ENCODE measurements at places on chromosomes 12 and 14.

GRCh38 chr12:73506611-73507010, 1031.0 kb upstream of the ATXN7L3B start:
- no peak for DNase-seq
- H3K27me3 ChIP-seq = no peaks in the 10 kb centered on the region
- H3K36me3 ChIP-seq = no peaks in the 10 kb centered on the region
- H3K4me1 ChIP-seq = no peaks in the 10 kb centered on the region

GRCh38 chr12:49537231-49537751, 1.5 kb upstream of the KCNH3 start:
- peaks cover 80% of the 10 kb centered on the region for H3K27me3 ChIP-seq
- H3K36me3 ChIP-seq = no peaks in the 10 kb centered on the region
- H3K4me3 ChIP-seq = peak overlapping the region; percentile 36

GRCh38 chr12:31647086-31647491, 12.4 kb upstream of the ETFBKMT start:
- peak overlapping the region; percentile 69 for H3K27ac ChIP-seq
- no peaks in the 10 kb centered on the region for H3K36me3 ChIP-seq
- H3K4me1 ChIP-seq = peaks cover 14% of the 10 kb centered on the region

- H3K27ac ChIP-seq = no peak overlapping the region
- peak overlapping the region; percentile 49 for H3K4me3 ChIP-seq
- no peaks in the 10 kb centered on the region for H3K4me1 ChIP-seq
These were observed 202.8 kb downstream of the TTC8 start for GRCh38 chr14:89027097-89027740.

GRCh38 chr12:101761781-101762180, 22.5 kb upstream of the SYCP3 start:
- no peak overlapping the region for H3K4me3 ChIP-seq
- no peak for DNase-seq
- H3K27ac ChIP-seq = no peak overlapping the region
- H3K27me3 ChIP-seq = no peaks in the 10 kb centered on the region
- no peaks in the 10 kb centered on the region for H3K36me3 ChIP-seq
- no peaks in the 10 kb centered on the region for H3K4me1 ChIP-seq

DNA sequence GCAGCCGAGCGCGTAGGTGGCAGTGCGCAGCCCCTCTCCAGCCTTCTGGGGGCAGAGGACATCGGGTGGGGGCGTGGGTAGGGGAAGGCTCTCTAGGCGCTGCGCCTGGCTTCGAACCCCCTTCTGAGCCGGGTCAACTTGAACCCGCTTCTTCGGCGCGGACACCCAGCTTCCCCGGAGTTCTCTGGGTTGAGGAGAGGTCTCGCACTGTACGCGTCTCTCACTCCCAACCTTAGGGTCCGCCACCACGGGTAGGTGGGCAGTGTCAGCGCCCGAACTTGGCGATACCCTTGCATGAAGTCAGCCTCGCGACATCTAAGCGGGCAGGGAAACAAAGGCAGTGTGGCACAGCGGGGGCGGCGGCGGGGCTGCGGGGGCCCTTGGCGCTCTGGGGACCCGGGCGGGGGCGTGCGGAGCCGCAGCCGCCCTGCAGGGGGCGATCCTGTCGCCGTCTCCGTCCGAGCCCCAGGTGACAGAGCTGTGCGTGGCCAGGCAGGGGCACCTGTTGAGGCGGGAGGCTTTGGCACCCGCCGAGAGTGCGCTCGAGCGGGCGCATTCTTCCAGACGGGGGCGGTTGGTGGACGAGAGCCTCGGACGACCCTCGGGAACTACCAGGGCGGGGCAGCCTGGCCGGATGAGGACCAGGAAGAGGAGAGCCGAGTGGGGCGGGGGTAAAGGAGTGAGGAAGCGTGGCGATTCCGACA, 1.1 kb downstream of the GALNT16 start:
- peak overlapping the region; percentile 67 for H3K4me3 ChIP-seq
- H3K4me1 ChIP-seq = peaks cover 14% of the 10 kb centered on the region
- H3K27ac ChIP-seq = no peak overlapping the region
- H3K27me3 ChIP-seq = peaks cover 28% of the 10 kb centered on the region
- no peak for DNase-seq

GRCh38 chr12:93127107-93127560, 198.0 kb upstream of the EEA1 start:
- no peaks in the 10 kb centered on the region for H3K27me3 ChIP-seq
- peak overlapping the region; percentile 72 for H3K27ac ChIP-seq
- DNase-seq = no peak
- H3K36me3 ChIP-seq = no peaks in the 10 kb centered on the region
- H3K4me1 ChIP-seq = peaks cover 53% of the 10 kb centered on the region

GRCh38 chr12:92938018-92938417, 8.9 kb upstream of the EEA1 start:
- no peak overlapping the region for H3K4me3 ChIP-seq
- DNase-seq = no peak
- no peaks in the 10 kb centered on the region for H3K27me3 ChIP-seq
- no peaks in the 10 kb centered on the region for H3K36me3 ChIP-seq

DNA sequence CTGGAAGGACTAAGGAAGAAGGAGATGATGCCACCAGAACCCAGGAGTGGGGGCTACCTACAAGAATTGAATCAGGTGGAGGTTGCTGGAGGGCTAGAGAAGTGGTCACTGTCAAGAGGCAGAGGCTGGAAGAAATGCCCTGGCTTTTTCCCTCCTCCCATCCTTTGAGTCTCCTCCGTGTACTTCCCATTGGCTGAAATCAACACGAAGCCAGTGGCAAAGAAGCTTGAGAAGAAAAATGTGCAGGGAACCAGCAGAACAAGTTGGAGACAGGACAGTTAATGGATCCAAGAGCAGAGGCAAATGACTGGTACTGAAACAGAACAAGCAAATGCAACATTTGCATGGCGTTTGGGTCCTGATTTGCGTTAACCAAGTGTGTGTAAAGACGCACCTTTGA, 9.1 kb upstream of the FBLN5 start:
- H3K36me3 ChIP-seq = no peaks in the 10 kb centered on the region
- H3K4me1 ChIP-seq = no peaks in the 10 kb centered on the region
- no peak overlapping the region for H3K4me3 ChIP-seq
- DNase-seq = no peak

DNA sequence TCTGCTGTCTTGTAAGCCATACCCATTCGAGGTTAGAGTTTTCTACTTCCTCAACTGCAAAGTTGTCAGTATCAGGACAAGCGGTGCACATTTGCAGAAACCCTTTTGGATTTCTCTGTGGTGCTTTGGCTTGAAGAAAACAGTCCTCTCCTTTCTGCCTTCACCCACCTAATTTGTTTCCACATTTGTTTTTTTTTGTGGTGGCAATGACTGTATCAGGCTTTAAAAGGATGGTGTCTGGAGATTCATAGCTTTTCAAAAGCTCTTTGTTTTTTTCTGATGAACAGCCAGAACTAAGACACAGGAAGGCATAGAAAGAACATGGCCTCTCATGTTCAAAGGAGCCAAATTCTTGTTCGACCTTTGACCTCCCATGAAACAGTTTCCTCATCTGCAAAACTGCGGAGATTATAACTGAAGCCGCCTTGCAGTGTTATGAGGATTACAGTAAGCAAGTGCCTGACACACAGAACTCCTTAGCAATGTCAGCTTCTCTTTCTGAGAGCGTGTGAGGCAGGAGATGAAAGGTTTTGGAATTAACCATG, 270.6 kb upstream of the TBX3 start:
- no peak overlapping the region for H3K4me3 ChIP-seq
- DNase-seq = no peak
- H3K4me1 ChIP-seq = peaks cover 13% of the 10 kb centered on the region
- no peaks in the 10 kb centered on the region for H3K27me3 ChIP-seq
- no peak overlapping the region for H3K27ac ChIP-seq

DNA sequence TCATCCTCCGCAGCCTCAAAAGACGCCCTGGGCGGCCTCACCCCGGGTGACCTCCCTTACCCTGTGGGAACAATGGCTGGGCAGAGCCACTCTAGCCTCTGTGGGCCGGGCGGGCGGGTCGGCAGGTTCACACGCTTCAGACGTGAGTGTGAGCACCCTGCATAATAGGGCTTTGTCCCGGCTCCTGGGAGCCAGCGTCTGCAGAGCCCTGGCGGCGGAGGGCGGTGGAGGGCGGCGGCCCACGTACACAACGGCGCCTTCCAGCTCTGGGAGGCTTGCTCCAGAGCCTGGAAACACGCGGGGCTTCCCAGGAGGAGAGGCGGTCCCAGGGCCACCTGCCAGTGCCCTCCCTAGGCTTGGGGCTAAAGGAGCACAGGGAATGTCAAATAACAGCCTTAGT, 205.6 kb downstream of the BCL11B start:
- no peak overlapping the region for H3K4me3 ChIP-seq
- no peaks in the 10 kb centered on the region for H3K27me3 ChIP-seq
- no peaks in the 10 kb centered on the region for H3K36me3 ChIP-seq
- no peak overlapping the region for H3K27ac ChIP-seq

DNA sequence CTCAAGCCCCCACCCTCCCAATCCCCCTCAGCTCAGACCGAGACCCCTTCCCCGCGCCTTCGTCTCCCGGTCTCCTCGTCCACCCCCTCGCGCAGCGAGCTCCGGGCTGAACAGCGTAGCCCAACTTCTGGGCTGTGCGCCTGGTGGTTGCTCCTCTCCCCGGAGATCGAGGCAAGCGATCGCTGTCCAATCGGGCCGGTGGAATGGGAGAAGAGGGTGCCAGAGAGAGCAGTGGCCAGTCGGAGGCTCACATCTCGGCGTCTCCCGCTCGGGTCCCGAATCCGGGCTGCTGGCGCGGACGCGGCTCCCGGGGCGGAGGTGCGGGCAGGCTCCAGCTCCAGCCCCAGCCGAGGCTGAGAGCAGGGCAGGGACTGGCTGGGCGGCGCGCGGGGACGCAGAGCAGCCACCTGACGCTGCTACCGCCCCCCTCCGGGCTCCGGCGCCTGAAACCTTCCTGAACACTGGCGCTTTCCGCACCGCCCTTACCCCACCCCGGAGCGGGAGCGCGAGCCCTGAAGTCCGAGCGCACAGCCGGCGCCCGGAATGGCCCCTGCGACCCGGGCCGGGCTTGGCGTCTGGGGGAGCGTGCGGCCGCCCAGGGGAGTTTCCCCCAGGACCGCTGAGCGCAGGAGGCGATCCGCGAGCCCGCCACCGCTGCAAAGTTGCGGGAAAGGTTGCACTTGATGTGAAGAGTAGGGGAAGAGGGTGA, 508 bp upstream of the KCNH5 start:
- peak overlapping the region; percentile 27 for H3K4me3 ChIP-seq
- no peak overlapping the region for H3K27ac ChIP-seq
- H3K4me1 ChIP-seq = no peaks in the 10 kb centered on the region
- peak; percentile 68 for DNase-seq

DNA sequence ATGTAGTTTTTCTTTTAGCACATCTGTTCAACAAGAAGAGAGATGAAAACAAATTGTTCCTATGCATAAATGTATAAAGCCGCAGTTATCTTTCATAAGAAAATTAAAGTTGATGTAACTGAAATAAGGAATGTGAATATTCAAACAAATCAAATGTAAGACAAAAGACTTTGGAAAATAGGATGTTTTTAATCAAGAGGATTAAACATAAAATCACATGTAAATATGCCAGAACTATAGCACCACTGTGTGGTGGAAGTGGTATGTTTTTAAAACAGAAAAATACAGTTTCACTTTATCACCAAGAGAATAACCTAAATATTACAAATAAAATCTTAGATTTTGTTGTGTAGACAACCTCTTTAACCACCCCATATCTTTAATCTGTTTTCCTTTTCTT, 40.4 kb downstream of the CAPS2 start:
- H3K27ac ChIP-seq = no peak overlapping the region
- no peak overlapping the region for H3K4me3 ChIP-seq
- no peaks in the 10 kb centered on the region for H3K4me1 ChIP-seq
- DNase-seq = peak; percentile 19

DNA sequence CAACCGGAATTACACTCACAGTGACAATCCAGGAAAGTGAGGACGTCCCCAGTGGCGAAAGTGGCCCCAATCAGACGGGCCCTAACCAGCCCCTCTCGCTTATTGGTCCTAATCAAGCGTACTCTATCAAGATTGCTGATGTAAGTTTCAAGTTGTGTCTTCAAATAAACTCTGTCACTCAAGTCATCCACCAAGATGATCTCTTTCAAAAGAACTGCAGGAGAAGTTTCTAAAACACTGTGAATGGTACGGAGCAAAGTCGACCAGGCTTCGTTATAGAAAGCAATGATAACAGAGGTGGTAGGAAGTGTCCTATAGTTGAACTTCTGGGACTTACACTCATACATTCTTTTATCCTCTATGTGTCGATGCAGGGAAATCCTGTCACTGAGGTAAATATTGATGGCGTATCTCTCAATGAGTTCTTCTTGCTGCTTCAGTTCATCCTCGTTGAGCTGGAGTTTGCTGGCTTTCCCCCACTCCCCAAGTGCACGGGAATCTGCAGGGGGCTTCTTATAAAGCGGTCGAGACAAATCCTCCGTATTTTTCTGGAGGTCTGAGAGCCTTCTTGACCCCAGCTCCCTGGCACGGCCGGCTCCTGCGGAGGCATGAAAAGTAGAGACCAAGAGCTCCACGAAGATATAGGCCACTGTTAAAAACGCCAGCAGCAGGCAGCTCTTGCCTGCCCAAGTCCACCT, 604 bp downstream of the GALNT4 start:
- peaks cover 9% of the 10 kb centered on the region for H3K4me1 ChIP-seq
- DNase-seq = no peak
- H3K27ac ChIP-seq = peak overlapping the region; percentile 53
- H3K27me3 ChIP-seq = no peaks in the 10 kb centered on the region
- H3K4me3 ChIP-seq = peak overlapping the region; percentile 58

GRCh38 chr12:70774055-70774454, 136.8 kb upstream of the PTPRB start:
- no peak overlapping the region for H3K27ac ChIP-seq
- no peak for DNase-seq
- H3K4me3 ChIP-seq = no peak overlapping the region
- no peaks in the 10 kb centered on the region for H3K4me1 ChIP-seq
- H3K36me3 ChIP-seq = no peaks in the 10 kb centered on the region

DNA sequence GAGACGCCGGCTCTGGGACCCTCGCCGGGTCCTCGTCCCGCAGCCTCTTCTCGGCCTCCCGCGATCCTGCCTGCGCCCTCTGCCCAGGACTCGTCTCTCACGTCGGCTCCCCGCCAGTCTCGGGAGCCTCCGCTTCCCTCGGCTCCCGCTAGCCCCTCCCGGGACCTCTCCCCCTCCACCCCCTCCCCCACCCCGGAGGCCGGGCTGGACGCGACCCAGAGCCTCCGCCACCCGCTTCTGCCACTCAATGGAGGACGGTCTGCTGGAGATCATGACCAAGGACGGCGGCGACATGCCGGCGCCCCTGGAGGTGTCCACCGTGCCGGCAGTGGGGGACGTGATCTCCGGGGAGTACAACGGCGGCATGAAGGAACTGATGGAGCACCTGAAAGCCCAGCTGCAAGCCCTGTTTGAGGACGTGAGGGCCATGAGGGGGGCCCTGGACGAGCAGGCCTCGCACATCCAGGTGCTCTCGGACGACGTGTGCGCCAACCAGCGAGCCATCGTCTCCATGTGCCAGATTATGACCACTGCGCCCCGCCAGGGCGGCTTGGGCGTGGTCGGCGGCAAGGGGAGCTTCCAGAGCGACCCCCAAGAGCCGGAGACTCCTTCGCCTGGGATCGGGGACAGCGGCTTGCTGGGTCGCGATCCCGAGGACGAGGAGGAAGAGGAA, 568 bp downstream of the CCDC184 start:
- H3K27me3 ChIP-seq = peaks cover 93% of the 10 kb centered on the region
- peak overlapping the region; percentile 42 for H3K4me3 ChIP-seq
- no peaks in the 10 kb centered on the region for H3K36me3 ChIP-seq

All from cardiac muscle cell (in vitro differentiated cells and primary cell).